ENCODE measurements at places on chromosomes 5 and 9.

- no peak for DNase-seq
Measured at GRCh38 chr9:107807183-107807582, 317.6 kb upstream of the KLF4 start.

DNA sequence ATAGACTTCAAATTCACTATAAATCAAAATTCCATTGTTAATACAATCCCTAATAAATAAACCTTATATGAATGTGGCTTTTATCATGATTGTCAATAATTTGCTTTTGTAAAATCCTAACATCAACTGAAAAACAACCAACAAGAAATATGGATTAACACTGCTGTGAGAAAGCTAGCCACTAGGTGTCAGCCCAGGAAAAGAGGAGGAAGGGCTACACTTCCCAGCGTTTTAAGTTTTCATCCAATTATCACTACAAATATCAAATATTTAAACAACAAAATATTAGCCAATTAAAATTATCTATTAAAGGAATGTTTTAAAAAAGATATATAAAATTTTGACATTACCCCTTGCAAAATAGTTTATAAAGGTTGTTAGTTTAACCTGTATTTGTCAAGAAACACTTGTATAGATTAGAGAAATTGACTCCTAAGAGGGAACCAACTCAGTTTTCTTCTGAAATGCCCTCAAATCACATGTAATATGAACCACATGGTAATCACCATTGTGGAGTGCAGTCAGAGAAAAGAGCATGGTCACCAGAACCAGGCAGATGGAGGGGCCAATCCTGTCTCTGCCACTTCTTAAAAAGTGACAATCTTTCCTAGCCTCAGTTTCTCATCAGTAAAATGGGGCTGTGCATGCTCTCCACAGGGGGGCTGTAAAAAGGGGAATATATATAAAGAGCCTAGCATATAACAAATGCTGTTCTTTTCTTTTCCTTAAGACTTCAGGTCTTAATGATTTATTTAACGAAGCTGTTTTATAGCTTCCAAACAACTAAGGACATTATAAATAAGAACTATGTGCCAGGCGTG lies 188.2 kb downstream of the CRB2 start:
- DNase-seq, result peak; percentile 10

GRCh38 chr9:126411948-126412284 lies 85.3 kb downstream of the MVB12B start:
- DNase-seq, result no peak

DNA sequence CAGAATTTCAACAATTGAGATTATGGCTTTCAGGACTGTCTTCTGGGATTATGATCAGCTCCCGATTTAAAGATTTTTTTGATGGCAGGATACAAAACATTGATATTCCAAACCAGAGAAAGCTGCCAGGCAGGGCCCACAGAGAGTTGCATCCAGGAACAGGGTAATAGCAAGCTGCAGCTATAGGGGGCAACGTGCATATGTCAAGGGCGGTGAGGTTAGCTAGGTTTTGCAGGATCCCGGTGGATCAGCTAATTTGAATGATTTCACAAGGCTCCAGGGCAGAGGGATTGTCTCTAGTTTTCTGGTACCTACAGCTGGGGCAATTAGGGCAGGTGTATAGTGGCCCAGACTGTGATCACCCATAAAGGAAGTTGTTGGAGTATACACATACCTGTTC lies 339.4 kb downstream of the CHSY3 start:
- DNase-seq, result no peak

DNA sequence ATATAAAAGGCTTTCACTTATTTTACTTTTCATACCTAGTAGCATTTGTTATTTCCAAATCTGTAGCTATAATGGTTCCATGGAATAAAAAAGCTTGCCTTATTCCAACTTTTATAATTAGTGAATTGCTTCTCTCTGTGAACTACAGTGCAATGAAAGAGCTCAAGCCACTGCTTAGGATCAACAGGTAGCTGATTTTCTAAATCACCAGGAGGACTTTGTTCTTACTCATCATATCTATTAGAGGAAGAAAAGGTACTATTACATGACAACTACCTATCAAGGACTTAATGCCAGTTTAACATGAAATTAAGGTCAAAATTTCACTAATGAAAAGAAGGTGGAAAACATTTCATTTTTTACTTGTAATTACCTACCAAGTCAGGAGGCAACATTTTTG lies 414.6 kb downstream of the BNC2 start:
- DNase-seq, result no peak
